GM13977 (cell line): ENCODE measurements at places on chromosomes 16 and 17.
A peak's percentile ranks its signal among the peaks of the same experiment; 100 is the strongest.

- DNase-seq, result no peak
These were observed 34.1 kb upstream of the ABCA6 start for GRCh38 chr17:69175625-69176456.

GRCh38 chr16:81324808-81325207 is 10.0 kb downstream of the GAN start:
- DNase-seq, result no peak

DNA sequence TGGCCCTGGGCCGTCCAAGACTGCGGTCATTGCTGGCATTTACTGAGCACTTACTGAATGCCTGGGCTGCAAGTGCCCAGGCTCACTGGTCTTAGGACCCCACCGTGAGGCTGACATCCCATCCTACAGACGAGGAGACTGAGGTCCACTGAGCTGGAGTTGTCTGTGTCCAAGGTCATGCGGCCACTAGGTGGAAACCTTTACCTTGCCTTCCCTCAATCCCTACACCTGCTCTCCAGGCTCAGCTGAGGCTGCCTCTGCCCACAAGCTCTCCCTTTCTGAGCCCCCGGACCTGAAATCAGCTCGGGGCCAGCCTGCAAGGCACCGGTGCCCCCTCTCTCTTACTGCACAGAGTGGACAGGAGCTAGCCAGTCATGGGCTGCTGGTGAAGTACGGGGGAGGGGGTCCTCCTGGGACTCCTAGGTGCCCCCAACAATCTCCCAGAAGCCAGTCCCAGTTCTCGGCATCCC is 1.5 kb downstream of the CASKIN1 start:
- DNase-seq, result peak; percentile 80

GRCh38 chr16:84228256-84228838 is 11.5 kb downstream of the KCNG4 start:
- no peak for DNase-seq

DNA sequence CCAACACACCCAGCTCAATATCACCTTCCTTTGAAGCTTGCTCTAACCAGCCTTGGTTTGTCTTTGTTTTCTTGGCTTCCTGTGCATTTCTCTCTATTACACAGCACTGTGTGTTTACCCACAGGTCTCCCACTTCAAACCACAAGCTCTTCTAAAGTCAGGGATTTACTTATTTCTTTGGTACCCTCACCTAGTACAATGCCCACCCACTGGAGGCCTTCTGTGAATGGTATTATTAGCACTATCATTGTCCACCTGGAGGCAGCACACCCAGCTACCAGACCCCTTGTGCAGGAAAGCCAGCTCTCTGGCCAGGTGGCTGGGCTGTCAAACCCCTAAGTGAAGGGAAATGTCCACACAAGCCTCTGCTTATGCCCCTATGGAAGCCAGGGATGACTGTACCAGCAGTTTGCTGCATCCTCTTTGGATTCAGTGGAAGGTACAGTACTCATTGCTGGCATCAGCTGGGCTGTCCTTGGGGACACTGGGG is 9.4 kb upstream of the TOP2A start:
- DNase-seq, result no peak

- peak; percentile 80 for DNase-seq
These were observed 8.2 kb downstream of the SYNGR2 start for GRCh38 chr17:78176548-78177025.

DNA sequence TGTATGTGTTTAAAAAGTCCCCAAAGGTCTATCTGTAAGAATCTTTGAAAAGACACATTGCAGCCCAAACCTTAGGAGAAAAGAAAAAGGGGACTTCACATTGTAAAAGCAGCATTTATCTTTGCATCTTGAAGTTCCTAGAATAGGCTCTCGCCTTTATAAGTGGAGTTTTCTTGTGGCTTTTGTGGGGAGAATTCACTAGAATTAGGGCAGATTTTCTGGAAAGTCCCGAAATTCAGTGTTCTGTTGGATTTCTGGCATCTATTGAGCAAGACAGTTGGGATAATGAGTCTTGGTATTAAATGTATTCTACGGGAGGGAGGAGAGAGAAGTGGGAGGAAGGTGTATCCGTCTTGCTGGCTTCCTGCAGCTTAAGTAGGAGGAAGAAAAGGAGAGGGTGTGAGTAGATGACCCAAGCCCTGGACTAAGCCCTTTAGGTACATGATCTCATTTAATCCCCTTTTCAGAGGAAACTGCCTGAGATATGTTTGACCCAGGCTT is 62.6 kb downstream of the PRKCA start:
- DNase-seq, result no peak
